Activated CD4-positive, alpha-beta T cell treated with anti-CD3 and anti-CD28 coated beads for 48 hours (primary cell): ENCODE measurements at places on chromosomes 4 and X.
A peak's percentile ranks its signal among the peaks of the same experiment; 100 is the strongest.

GRCh38 chr4:102217775-102218355 lies 127.4 kb downstream of the SLC39A8 start:
- DNase-seq: no peak

- DNase-seq: no peak
Measured at GRCh38 chrX:44828008-44828605, 15.7 kb upstream of the DUSP21 start.

DNA sequence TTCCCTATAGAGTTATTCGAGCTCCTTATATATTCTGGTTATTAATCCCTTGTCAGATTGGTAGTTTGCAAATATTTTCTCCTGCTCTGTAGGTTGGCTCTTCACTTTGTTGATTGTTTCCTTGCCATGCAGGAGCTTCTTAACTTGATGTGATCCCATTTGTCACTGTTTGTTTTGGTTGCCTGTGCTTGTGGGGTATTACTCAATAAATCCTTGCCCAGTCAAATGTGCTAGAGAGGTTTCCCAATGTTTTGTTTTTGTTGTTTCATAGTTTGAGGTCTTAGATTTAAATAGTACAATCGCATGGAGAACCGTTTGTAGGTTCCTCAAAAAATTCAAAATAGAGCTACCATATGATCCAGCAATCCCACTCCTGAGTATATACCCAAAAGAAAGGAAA lies 2.3 kb upstream of the SYTL5 start:
- no peak for DNase-seq

DNA sequence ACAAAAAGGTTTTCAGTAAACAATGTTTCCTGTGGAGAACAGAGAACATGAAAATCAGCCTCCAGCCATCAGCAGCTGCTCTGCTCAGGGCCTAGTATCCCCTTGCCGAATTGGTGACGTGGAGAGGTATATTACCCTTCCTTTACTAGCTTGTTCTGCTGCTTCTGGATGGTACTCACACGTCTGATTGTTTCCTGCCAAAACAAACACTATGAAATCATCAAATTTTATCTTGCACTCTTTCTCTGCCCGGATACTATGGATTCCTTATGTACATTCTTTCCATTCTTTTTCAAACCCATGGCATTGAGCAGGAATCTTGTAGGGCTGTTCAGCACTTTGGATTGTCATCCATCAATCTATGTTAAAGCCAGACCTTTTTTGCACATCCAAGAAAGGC lies 18.8 kb upstream of the METAP1 start:
- DNase-seq: no peak

- DNase-seq: no peak
Measured at GRCh38 chr4:1208266-1208961, 36.0 kb upstream of the SPON2 start.

DNA sequence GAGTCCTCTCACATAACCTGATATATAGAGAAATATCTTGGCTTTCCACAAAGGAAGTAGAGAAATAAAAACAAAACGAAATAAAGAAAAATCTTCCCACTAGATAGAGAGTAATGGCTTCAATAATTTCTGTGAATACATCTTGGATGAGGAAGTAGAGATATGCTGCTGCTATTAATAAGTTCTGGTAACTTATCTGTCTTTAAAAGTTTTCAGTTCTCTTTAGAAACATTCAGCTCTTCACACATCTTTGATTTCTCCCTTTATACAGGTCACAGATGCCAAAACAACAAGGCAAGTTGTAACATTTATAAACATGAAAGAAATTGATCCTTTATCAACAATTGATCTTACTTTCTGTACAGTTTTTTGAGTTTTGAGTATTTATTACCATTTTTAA lies 615.8 kb downstream of the TRAM1L1 start:
- DNase-seq: no peak

DNA sequence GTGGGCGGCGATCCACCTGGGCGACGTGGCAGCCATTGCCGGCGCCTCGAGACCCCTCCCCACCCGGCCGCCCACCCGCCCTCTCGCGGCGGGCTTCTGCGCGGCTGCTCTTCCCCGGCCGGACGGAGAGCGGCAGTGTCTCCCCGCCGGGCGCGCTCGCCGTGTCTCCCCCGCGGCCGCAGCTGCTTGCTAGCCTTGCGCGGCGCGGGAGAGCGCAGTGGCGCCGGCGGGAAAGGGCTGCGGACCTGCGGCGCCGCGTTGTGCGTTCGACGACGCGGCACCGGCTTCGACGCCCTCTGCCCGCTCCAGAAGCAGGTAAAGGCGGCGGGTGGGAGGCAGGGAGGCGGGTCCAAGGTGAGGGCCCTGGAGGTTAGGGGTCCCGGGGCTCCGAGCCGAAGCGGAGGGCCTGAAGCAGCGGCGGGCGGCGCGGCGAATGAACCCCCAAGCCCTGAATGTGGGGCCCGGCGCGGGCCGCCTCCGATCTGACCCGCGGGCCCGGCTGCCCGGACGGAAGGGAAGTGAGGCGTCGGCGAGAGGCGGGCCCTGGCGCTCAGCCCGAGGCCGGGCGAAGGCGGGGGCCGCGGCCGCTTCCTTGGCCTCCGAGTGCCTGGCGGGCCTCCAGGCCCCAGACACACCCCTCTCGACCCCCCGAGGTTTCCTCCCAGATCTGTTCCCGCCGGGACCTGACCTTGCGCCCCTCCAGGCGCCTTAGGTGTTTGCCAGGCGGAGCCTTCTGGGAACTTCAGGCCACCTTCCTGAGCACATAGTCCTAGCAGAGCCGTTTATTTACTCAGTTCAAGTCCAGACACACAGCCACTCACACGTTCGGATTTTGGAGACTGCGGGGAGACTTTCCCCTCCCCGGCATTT lies at the start of gene N4BP2:
Gene N4BP2, plus strand, starts transcription at position 135 of the 870 bp plus-strand sequence. CDS start 40,491 bp downstream, outside the sequence.
- peak; percentile 82 for DNase-seq

GRCh38 chr4:129095811-129096454 lies at the start of gene C4orf33:
Gene C4orf33, plus strand, starts transcription at chr4:129096152. Its CDS starts 6,459 bp downstream, at chr4:129102611.
- peak; percentile 83 for DNase-seq

DNA sequence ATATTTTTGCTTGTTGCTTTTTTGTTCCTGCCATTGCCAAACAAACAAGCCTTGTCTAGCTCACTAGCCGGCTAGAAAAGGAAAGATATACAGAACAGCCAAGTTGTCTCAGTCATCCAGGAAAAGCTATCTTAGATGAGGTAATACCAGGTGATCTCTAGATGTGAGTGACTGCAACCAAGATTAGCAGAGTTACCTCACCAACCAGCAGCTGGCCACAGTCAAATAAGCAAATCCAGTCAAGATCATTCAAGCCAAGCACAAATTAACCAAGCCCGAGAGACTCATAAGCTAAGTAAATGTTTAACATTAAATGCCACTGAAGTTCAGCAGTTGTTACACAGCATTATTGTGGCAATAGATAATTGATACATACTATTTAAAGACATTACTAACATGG lies 108.6 kb downstream of the CENPC start:
- DNase-seq: no peak

GRCh38 chrX:20015422-20015821 lies 24.6 kb upstream of the BCLAF3 start:
- no peak for DNase-seq

DNA sequence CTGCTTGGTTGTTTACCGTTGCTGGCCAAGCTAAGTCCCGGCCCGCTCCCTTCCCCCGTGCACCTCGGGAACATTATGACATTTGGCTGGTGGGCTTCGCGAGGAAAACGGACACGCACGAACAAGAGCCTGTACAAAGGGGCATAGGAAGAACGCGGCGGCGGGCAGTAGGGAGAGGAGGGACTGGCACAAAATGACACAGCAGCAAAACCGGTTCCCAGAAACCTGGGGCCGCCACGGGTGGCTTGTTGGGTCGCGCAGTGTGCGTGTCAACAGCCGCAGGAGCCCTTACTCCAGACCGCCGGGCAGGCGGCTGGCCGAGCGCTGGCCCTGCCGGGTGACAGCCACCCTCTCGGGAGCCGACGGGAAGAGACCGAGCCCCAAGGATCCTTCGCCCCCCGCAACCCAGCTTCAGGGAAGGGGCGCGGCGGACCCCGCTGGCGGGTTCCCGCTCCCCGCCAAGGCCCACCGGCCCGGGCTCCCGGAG lies 1.6 kb upstream of the LIN54 start:
- peak; percentile 60 for DNase-seq

- DNase-seq: no peak
Measured at GRCh38 chrX:15813416-15813815, 23.1 kb downstream of the ZRSR2 start.

DNA sequence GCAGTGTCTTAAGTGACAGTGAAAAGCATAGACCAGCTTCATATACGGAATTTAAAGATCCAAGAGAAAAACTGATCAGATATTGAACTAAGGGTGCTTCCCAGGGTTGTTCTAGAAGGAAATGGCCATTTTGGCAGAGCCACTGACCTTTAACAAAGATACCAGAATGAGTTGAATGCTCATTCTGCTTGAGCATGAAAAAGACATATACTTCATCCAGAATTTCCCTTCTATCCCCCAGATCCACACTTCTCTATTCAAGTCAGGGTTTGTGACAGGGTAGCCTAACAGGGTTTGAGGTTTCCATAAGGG lies 45.6 kb upstream of the FAM9C start:
- no peak for DNase-seq

GRCh38 chrX:119107206-119107605 lies 20.4 kb downstream of the KIAA1210 start:
- no peak for DNase-seq

DNA sequence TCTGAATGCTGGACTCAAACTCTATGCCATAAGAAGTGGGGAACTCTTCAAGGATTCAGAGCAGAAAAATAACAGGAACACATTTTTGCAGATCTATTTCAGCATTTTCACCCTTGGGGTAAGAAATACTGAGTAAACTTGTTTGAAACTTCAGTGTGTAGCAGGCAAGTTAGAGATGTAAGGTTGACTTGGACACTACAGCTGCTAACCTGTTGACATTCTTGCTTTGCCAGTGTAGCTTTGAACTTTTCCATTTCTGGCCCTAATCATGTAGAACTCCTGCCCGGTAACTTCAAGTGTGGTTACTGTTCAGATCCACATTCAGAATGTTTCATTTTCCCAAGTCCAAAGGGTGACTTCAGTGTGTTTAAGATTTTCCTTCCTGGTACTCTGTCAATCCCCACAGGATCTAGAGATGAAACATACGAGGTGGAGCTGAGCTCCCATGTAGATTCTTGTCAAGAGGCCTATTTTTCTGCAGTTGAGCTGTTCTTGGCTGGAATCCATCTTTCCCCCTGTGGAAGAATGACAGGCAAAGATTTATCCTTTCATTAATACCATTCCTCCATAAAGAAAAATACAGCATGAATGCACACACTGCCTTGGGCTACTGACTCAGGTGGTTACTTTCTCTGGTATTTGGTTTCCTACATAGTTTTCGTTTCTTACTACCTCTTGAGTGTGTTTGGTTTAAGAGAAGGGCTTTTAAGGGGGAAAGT lies 34.1 kb downstream of the FHDC1 start:
- DNase-seq: no peak

DNA sequence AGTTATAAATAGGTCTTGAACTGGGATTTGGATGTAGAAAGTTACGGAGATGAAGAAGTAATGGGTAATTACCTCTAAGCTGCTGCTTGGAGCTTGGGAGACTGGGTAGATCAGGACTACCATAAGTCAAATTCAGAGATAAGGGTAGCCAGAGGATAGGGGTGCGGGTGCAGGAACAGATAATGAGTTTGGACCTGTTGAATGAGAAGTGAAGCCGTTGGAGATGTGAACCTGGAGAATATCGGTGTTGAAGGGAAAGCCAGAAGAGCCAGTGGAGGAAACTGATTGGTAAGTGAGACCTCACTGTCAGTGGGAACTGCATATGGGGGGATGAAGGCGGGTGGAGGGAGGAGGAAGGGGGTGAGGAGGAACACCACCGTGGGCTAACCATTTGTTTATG lies 618 bp upstream of the FOXO4 start:
- no peak for DNase-seq

- peak; percentile 56 for DNase-seq
Measured at GRCh38 chrX:135931644-135932487, 38.4 kb downstream of the SAGE1 start.

DNA sequence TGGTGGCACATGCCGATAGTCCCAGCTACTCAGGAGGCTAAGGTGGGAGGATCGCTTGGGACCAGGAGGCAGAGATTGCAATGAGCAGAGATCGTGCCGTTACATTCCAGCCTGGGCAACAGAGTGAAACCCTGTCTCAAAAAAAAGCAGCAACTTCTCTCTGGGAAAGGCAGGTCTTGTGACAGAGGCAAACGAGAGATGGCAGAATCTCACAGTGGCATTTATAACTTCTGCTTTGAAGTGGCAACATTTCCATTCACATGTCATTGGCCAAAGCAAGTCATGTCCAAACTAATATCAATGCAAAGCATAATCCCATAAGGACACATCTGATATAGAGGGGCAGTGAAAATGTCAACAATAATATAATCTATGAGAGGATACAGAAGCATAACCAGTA lies 79.8 kb downstream of the PPEF2 start:
- no peak for DNase-seq

GRCh38 chr4:141375855-141376254 lies 155.2 kb downstream of the ZNF330 start:
- no peak for DNase-seq

GRCh38 chr4:104279744-104280143 lies 214.9 kb downstream of the CXXC4 start:
- no peak for DNase-seq

GRCh38 chr4:56139241-56139827 lies 190.6 kb downstream of the CEP135 start:
- no peak for DNase-seq

- no peak for DNase-seq
Measured at GRCh38 chrX:25066131-25066530, 50.4 kb upstream of the ARX start.

- DNase-seq: no peak
Measured at GRCh38 chr4:109303140-109303496, 660 bp upstream of the COL25A1 start.

- DNase-seq: no peak
Measured at GRCh38 chrX:19658030-19658429, 142.7 kb upstream of the MAP3K15 start.

GRCh38 chr4:3423952-3424351 lies 17.8 kb upstream of the HGFAC start:
- no peak for DNase-seq

DNA sequence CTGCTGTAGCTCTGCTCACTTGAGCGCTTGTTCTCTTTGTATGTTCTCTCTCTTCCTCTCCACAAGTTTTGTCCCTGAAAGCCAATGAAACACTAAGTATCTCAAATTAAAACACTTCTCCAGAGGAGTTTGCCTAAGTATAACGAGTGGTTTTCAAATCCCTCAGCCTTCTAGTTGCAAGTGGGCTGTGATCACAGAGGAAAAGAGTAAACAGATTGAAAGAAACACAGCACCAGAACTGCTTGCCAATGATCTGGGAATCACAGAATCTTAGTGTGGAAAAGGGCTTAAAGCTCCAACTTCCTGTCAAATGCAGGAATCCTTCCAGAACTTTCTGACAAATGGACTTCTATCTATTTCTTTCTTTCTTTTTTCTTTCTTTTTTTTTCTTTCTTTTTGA lies 4.8 kb upstream of the PRSS12 start:
- no peak for DNase-seq

DNA sequence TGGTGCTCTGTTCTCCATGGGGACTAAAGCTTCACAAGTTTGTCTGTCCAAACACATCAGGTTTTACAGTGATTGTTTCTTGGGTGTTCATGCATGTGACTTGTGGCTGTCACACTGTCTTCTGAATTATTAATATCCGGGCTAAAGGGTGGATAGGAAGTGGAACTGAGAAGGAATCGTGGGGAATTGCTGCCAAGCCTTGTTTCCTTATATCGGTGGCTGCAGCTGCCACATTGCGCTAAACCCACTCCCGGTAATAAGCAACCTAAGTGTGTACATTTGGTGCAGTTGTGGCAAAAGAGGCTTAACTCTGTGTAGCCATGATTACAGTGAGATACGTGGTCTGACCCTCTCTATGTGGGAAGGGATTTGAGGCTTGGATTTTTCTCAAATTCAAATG lies 30.7 kb downstream of the SEPTIN11 start:
- no peak for DNase-seq
